Stimulated activated CD8-positive, alpha-beta memory T cell treated with anti-CD3 and anti-CD28 coated beads, Interleukin-15, amount 100 ng/mL, for 1 hour (primary cell): ENCODE measurements at places on chromosomes 12 and 14.
A peak's percentile ranks its signal among the peaks of the same experiment; 100 is the strongest.

- no peak for DNase-seq
Measured at GRCh38 chr14:24057271-24057670, 5.5 kb downstream of the CARMIL3 start.

DNA sequence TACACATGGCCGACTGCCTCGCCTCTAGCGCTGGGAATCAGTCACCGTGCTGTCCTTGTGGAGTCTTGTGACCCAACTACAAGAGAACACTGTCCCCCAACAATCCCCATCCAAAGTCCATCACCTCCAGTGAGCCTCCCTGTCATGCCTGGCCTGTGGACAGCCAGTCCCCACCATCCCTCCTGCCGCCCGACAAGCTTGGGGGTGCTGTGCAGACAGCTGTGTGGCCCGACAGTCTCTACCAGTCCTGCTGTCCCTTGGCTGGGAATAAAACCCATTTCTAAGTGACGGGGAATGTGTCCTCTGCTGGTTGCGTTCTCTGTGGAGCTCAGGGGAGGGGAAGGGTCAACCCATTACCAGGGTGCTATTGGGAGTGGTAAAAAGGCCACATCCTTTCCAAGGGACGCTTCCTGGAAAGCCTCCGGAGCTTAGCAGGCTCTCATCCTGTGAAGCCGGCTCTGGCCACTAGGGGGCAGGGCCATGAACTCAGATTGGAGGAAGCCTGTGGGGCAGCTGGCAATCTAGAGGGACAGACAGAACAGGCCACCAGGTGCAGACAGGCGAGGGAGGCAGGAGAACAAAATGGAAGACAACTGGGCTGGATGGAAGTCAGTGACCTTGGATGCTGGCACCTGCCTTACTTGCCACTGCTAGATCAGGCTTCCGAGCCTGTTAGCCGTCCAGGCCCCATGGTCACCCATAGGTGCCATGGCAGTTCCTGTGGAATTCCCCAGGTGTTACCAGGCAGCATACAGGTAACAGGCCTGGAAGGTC is 12.0 kb upstream of the BLTP3B start:
- DNase-seq, result peak; percentile 65

- DNase-seq, result no peak
Measured at GRCh38 chr12:81229759-81230158, 151.9 kb downstream of the ACSS3 start.

- DNase-seq, result no peak
Measured at GRCh38 chr12:17148706-17149105, 542.7 kb upstream of the LMO3 start.

- DNase-seq, result no peak
Measured at GRCh38 chr12:29455087-29455486, 42.4 kb downstream of the OVCH1 start.

GRCh38 chr14:41355866-41356265 is 250.8 kb upstream of the LRFN5 start:
- no peak for DNase-seq

- DNase-seq, result no peak
Measured at GRCh38 chr14:32004300-32004699, 72.8 kb upstream of the ARHGAP5 start.

DNA sequence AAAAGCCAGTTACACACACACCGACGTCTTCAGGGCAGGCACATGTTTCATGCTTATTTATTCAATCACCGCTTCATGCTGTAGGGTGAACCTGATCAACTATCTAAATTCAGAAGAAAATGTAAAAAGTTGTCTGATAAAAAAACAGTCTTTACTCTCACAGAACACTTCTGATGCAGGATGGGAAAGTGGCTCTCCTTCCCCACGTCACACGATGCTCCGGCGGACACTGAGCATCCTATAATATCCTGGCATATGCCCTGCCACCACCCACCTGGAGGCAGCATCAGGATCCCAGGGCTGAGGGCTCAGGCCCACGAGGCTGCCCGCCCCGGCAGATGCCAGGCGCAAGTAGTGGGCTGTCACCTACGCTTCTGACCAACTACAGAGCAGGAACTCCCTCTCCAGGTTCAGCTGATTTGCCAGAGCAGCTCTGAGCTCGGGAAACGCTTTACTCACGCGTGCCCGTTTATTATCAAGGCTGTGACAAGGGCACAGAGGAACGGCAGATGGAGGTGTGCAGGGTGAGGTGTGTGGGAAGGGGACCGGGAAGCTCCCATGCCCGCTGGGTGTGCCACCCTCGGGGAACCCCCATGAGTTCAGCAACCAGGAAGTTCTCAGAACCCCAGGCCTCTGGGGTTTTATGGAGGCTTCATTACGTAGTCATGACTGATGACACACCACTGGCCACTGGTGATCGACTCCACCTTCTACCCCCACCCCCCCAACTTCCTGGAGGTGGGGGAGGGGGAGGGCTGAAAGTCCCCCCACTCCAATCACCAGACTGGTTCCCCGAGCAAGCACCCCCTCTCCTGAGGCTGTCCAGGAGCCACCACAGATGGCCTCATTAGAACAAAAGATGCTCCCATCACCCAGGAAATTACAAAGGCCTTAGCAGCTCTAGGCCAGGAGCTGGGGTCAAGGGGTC is 32.1 kb downstream of the SLC15A4 start:
- no peak for DNase-seq

DNA sequence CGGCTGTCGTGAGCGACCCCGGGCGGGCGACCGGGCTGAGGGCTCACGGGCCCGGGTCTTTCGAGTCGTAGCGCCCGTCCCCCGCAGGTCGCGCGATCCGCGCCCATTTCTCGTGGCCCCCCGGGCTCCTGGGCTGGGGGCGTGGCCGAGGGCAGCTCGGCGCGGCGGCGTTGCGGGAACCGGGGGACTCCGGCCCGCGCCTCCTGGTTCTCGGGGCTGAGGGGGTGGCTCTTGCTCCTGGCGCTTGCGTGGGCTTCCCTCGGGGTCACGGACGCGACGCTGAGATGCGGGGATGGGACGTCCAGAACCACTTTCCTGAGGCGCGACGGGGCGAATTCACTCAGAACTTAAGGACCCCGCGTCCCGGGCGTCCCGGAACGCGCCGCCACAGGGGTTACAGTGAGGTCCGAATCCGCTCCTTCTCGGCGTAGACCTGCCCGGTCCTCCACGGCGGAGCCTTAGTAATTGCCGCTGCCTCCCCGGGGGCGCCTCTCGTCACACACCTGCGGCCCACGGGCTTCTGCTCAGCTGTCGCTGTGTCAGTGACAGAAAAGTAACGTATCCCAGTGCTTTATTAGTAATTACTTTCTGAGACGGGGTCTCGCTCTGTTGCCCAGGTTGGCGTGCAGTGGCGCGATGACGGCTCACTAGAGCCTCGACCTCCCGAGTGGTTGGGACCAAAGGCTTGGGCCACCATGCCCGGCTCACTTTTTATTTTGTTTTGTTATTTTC is 606 bp downstream of the EP400 start:
- no peak for DNase-seq

DNA sequence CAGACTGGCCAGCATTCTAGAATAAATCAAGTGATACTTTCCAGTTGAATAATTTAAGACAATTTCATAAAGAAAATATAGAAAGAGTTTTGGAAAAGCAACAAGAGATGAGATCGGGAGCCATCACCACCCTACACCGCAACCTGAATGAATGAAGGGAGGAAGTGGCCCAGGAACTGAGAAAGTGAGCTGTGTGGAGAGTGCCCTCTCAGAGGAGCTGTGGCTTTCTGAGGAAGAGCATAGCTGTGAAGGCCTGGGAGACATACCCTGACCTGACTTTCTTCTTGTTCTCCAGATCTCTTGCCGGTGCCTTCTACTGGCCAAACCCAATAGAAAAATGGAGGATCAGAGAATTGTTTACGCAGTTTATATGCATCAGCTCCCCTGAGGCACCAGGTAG is 79.3 kb upstream of the TSPAN8 start:
- no peak for DNase-seq

GRCh38 chr12:4154672-4155225 is 118.8 kb upstream of the CCND2 start:
- no peak for DNase-seq
